NCI-H1105 (cell line): ENCODE measurements at places on chromosomes 16 and 17.
A peak's percentile ranks its signal among the peaks of the same experiment; 100 is the strongest.

DNA sequence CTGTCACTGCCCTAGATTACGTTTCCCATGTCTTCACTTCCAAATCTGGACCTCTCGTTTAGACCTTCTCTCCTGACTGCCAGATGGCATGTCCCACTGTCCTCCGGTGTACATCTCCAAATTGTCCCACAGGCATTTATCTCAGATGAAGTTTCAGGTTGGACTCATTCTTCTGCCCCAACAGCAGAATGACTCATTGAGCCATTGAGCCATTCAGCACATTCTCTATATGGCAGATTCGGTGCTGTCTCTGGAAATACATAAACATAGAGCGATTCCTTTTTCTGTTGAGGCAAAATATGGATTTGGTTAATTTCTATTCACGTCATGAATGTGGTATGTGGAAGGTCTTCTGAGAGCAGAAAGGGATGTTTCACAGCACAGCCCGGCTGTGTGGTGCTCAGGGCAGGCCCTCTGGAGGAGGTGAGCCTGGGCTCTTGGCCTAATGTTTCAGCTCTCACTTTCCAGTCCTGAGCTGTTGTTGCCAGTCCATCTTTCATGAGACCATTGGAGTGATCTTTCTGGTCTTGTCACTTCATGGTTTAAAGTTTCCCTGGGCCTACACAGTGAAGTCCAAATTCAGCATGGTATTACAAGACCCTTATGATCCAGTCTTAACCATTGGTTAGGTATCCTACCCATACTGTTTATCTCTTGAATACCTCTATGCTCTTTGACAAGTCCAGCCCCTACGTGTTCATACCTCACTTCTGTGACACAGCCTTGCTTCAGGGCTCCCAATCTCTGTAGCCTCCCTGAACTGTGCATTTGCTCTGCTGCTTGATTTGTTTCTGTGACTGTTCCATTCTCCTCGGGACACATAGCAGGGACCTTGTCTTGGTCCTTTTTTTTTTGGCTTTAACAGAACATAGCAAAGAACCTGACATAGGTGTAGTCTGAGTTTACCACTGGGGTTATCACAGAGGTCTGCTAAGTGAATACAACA is 15.9 kb downstream of the HAPSTR1 start:
- no peak for DNase-seq

GRCh38 chr17:68868708-68869107 is 86.5 kb downstream of the ABCA8 start:
- peak; percentile 57 for DNase-seq

DNA sequence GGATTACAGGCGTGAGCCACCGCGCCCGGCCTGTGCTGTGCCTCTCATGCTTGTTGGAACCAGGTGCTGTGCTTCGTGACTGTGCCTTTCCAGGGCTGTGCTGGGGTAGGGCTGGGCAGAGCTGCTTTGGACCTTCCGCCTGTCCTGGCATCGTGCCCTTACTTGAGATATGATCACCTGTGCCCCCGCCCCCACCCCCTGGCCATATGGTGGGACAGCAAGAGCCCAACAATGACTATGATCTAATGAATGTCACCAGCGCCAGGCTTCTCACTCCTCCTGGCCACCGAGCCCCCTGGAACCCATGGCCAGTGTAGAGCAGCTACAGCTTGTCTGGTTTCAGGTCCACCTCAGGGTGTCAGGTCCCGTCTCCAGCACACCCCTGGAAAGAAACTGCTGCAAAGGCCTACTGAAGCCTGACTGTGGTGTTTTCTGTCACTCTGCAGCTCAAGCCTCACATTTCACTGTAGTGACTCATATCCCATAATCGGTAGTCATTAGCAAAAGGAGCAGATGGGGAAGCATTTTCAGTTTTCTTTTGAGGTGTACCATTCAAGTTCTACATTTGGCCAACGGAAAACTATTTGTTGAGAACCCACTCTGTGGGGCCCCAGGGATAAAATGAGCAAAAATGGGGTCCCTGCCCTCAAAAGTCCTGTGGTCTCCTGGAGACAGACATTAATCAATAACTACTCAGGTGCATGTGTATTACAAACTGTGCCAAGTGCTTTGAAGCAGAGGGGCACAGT is 22.1 kb downstream of the FCSK start:
- no peak for DNase-seq

- DNase-seq = no peak
Observed at GRCh38 chr17:2701996-2702741, 9.4 kb downstream of the CLUH start.

DNA sequence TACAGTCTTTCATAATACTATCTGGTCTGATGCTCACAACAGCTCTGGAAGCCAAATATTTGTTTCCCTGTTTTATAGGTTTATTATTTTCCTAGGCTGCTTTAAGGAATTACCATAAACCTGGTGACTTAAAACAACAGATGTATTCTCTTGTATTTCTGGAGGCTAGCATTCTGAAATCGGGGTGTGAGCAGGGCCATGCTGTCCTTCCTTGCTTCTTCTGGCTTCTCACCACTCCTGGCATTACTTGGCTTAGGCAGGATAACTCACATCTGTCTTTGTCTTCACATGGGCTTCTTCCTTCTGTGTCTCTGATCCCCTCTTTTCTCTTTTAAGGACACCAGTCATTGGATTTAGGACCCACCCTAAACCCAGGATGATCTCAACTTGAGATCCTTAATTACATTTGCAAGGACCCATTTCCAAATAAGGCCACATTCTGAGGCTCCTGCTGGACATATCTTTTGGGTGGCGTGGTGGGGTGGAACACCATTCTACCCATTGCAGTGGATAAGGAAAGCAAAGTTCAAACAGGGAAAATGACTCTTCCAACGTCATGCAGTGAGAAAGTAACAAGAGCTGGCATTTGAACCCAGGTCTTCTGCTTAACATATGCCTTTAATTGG is 39.2 kb upstream of the TBX2 start:
- no peak for DNase-seq

- DNase-seq = no peak
Observed at GRCh38 chr17:39380144-39380543, 21.3 kb downstream of the FBXL20 start.

DNA sequence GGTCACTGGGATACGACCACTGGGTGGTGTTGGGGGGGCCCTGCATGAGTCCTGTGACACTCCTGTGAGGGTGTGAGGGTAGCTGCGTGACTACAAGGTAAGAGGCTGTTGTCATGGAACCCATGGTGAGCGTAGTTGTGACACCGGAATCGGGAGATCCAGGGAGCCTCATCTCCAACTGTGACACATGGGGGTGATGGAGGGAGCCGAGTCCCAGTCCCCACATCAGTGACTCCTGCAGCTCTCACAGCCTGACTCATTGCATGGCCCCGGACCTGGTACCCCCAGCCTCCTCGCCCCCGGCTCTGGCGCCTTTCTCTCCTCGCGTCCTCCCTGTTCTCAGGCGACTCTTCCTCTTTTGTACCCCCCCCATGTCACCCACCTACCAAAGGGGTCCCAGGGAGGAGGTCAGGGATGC is 14.2 kb downstream of the CDH16 start:
- DNase-seq = no peak

DNA sequence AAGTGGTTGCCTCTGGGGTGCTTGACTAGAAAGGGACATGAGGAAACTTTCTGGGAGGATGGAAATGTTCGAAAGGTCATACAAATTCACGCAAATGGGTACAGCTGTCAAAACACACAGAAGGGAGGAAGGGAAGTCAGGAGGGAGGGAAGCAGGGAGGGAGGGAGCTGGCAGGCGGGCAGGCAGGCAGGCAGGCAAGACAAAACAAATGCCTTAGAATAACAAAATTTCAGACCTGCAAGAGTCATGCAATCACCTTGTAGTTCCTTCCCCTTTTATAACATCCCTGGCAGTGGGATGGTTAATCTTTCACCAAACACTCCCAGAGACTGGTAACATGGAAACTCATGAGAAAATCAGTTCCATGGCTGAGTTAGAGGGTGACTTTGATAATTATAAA is 189.2 kb downstream of the STX8 start:
- no peak for DNase-seq

GRCh38 chr16:66052745-66053144 is 313.7 kb upstream of the CDH5 start:
- DNase-seq = no peak

- DNase-seq = no peak
Observed at GRCh38 chr17:44903012-44903685, 3.9 kb upstream of the EFTUD2 start.

- DNase-seq = no peak
Observed at GRCh38 chr17:332558-333322, 19.9 kb downstream of the RPH3AL start.

- DNase-seq = no peak
Observed at GRCh38 chr17:61467416-61468262, 15.4 kb downstream of the TBX4 start.

DNA sequence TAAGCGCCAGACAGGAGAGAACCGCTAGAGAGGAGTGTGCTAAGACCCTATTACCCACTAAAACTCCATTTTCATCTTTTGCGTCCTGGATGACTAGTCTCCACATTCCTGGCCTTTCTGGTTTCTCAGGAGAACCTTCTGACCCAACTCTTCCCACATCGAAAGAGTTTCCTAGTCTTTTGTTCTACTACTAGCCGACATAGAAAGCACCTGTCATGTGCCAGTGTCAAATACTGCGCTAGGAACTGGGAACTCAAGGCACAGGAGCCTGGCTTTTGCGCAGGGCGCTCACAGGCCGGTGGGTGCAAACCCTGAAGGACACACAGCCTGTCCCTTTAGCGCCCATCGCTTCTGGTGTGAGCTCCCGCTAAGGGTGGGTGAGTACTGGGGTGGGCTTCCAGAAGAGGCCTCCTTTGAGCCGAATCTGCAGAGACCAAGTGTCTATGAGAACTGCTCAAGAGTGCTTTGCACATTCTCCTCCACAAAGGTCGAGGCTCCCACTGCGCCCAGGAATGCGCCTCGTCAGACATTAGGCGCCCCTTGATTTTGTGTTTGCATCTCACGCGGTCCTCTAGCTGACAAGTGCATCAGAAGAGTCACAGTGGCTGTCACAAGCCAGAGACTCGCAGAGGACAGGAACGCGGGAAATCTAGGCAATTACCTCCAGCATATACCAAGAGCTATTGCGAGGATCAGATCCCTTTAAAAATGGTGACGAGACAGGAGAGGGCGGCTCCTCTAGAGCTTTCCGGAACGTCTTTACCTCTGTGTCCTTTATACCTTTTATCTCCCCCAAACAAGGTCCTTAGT is 2.0 kb upstream of the PSMB3 start:
- peak; percentile 51 for DNase-seq

GRCh38 chr17:32503251-32504165 is 16.7 kb downstream of the CDK5R1 start:
- DNase-seq = no peak

- peak; percentile 82 for DNase-seq
Observed at GRCh38 chr16:46763147-46763546, 15.0 kb upstream of the MYLK3 start.

DNA sequence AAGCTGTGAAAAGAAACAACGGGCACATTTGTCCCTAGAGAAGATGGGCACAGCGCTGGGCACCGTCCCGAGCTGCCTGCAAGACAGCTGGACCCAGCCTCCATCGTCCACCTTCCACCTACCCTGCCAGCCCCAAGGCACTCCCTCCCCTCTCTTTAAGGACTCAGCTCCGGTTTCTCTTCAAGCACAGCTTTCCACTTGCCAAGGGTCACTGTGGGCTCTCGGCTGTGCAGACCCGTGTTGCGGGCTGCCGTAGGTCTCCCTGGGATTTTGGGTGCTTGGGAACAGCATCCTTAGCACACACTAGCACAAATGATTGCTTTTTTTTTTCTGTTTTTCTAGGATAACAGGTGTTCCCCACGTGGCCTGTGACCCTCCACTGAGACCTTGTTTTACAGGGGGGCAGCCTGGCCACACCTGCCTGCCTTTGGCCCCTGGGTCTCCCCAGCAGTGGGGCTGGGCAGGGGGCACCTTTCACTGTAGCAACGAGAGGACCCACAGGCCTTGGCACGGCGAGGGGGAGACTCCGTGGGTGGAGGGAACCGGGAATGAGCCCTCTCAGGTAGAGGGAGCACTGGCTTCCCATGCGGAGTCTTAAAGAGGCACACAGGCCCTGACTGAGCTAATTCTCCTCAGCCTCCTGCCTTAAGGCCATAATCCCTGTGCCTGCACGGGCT is 1.4 kb downstream of the CHMP6 start:
- DNase-seq = no peak

GRCh38 chr17:70139449-70139993 is 29.8 kb upstream of the KCNJ2 start:
- DNase-seq = no peak

- DNase-seq = no peak
Observed at GRCh38 chr16:55302635-55303034, 21.4 kb upstream of the IRX6 start.

DNA sequence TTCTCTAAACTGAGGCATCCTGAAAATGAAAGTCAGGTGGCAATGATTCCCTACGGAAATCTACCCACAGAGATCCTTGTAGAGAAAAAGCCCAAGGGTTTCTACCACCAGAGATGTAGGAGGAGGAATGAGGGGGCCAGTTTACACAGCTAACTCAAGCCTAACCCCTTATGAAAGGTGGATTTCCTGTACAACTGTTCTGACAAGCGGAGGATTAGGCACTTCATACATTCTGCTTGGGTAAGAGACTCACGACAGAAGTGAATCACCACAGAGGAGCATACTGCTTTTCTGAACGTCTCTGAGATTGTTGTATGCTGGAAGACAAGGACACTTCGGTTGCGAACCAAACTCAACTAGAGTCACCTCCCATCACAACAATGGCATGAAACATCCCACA is 72.7 kb downstream of the SMG6 start:
- no peak for DNase-seq

DNA sequence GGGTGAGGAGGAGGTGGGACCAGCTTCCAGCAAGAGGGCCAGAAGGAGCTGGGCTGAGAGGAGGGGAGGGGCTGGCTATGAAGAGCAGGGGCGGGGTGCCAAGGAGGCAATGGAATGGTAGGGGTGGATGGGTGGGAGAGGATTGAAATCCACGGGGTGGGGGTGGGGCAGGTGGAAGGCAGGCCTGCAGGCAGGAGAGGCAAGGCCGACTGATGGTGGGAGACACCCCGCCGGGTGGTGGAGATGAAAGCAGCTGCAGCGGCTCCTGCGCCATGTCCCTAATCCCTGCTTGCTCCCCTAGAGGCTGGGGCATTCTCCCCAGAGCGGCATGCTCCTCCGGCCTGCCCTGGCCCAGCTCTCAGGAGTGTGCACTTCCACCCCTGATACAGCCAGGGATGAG is 27.8 kb upstream of the TAC4 start:
- no peak for DNase-seq

DNA sequence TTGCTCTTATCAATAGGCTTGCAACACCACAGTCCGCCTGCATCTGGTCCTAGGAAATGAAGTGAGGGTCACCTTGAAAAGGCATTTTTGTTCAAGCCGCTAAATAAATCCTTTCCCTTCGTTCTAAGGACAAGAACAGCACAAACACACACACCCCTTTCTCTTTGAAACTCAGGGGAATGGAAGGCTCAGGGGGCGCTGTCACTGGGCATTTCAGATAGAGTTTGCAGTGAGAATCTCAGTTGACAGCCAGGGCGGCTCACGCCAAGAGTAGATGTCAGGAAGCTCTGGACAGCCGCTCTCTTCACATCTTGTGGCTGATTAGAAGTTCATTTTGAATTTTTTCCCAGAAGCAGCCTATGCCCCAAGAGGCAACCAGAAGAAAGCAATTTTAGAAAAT is 39.8 kb downstream of the ABAT start:
- no peak for DNase-seq

GRCh38 chr16:69566981-69567680 is 1.4 kb downstream of the NFAT5 start:
- DNase-seq = no peak

- DNase-seq = peak; percentile 46
Observed at GRCh38 chr17:44053125-44053872, 13.2 kb downstream of the LSM12 start.

GRCh38 chr17:38325221-38325851 is 18.4 kb downstream of the GPR179 start:
- DNase-seq = no peak

GRCh38 chr17:79395545-79395944 is 215.3 kb downstream of the RBFOX3 start:
- DNase-seq = no peak
